Activated CD8-positive, alpha-beta memory T cell treated with anti-CD3 and anti-CD28 coated beads, Interleukin-2, amount 50 U/mL, for 4 hours (primary cell): ENCODE measurements at places on chromosomes 7 and 10.

- no peak for DNase-seq
Observed at GRCh38 chr10:129936266-129936922, 27.7 kb downstream of the EBF3 start.

GRCh38 chr7:113710310-113711096 lies 208.3 kb downstream of the PPP1R3A start:
- DNase-seq = no peak

GRCh38 chr7:94579470-94579869 lies 69.9 kb downstream of the CASD1 start:
- DNase-seq = no peak

DNA sequence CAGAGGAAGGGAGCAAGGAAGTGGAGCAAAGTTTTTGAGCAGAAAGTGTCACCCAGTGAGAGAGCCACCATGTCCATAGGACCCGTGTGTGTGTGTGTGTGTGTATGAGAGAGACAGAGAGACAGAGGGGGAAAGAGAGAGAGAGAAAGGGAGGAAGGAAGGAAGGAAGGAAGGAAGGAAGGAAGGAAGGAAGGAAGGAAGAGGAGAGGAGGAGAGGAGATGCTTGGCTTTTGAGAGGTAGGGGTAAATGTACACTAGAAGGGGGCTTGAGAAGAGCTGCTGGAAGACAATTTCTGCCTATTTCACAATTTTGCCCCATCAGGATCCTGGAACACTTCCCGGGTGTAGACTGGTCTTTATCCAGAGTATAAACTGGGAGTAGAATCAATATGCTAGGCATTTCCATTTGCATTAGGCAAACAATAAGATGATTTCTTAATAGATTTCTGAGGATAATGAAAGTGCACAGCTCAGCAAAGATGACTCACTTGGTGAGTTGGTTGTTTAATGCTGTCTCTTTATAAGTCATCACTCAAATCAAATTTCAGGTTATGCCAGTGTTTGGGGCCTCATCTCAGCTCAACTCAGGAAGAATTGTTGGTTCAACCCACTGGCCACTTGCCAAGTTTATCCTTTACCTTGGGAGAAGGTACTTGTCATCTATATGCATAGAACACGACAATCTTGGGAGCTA lies 70.0 kb upstream of the FAM13C start:
- no peak for DNase-seq

- no peak for DNase-seq
Observed at GRCh38 chr7:2209961-2210323, 22.8 kb downstream of the MAD1L1 start.

DNA sequence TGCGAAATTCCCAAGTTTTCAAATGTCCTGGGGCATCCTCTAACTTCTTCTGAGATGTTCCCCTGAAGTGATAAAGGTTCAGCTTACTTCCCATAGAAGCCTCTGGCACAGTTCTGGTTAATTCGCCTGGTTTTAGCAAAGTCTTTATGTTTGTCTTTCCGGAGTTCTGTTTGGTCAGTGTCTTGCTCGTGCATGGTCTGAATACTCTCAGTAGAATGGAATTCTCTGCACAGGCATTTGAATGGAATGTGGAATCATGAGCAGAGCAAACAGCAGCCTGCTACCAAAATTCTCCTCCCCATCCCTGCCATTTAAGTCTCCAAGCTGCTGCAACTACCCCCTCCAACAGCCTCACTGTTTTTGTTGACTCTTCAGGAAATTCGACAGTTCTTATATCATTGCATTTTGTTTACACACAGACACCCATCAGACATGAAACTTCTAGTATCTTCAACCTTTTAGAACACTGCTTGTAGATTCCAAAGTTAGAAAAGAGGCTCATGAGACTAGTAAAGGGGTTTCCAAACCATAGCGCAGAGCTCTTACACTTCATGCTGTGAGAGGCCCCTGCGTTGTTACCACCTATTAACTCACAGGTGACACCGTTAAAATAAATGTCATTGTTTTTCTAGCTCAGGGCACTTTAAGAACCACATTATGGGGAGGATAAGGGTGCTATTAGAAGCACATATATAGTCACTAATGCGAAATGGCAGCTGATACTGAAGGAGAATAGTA lies 129.7 kb downstream of the PLCE1 start:
- DNase-seq = no peak
